Lower leg skin (tissue), 4 donors: ENCODE measurements at places on chromosomes 6 and 20. TPM values are rescaled to one million over a fixed set of nuclear protein-coding genes. Genes with fewer than 3 reads are reported as not detected.

- no peak for DNase-seq
These were observed 405.2 kb downstream of the RFPL4B start for GRCh38 chr6:112752305-112752704.

- no peak for DNase-seq
These were observed 222.8 kb upstream of the RUNX2 start for GRCh38 chr6:45105170-45105820.

Gene SLA2
- total RNA-seq, result 0.23 TPM

GRCh38 chr20:36183155-36183944, 28.8 kb downstream of the EPB41L1 start:
- DNase-seq, result no peak

Gene RFX6
- total RNA-seq, result not detected

Gene PARD6B
- 10.5 TPM for total RNA-seq

GRCh38 chr6:108492131-108492766, 68.5 kb upstream of the FOXO3 start:
- DNase-seq, result no peak

- DNase-seq, result peak; percentile 77
These were observed 508.0 kb upstream of the MMS22L start for GRCh38 chr6:97790926-97791590.

Gene DSE
- total RNA-seq, result 39.1 TPM

GRCh38 chr6:143457563-143458359, 7.2 kb downstream of the PEX3 start:
- DNase-seq, result no peak

GRCh38 chr20:1326031-1326930, 2.7 kb downstream of the SDCBP2 start:
- peak; percentile 45 for DNase-seq

DNA sequence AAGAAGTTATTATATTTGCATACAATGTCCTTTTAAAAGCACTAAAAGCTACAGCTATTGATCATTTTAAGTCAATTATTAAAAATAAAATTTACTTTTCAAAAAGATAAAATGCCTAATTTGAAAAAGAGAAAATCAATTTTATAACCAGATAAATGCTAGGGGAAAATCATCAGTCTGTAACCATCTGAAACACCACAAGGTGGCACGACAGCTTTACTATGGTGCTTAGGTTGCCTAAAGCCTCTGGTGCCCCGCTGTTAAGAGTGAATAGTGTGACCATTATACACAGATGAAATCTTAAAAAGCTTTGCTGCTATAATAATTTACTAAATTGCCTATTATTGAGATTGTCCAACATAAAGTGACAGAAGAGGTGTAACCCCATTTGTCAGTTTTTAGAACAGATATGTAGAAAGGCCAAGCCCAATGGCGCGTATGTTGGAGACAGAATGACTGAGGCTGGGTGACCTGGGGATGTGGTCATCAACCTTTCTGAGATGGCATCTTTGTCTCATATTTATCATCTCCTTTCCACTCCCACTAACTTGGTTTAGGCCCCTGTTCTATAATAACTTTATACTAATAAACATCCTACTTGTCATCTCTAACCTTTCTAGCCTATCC, 100.8 kb downstream of the MOXD1 start:
- DNase-seq, result no peak

Gene PRDM1
- total RNA-seq, result 32.8 TPM

Gene PSORS1C2
- 52.6 TPM for total RNA-seq

Gene C6orf15
- total RNA-seq, result 12.7 TPM

DNA sequence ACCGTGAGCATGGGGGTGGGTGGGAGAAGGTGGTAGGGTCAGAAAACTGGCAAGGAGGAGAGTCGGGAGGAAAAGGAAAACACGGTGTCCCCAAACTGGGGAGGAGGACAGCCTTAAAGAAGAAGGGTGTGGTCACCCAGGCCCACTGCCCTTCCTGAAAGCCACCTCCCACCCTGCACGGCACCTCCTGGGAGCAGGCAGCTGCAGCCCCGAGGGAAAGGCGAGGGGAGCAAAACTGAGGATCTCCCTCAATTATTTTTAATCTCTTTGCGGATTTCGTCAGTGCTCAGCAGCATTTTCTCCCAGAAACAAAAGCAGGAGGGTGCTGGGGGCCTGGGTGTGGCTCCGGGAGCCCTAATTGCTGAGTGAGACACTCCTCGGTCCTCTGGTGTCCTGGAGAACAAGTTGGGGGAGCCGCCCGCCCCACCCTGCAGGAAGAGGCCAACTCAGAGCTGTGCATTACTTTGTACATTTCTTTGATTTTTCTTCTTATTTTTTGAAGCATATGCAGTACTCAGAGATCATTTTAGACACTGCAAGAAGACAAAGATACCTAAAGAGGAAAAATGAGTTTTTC, 56.4 kb downstream of the RIOK1 start:
- DNase-seq, result no peak

Gene C4B
- total RNA-seq, result 4.5 TPM

Gene TSPO2
- total RNA-seq, result not detected

Gene FHL5
- total RNA-seq, result 10.7 TPM

DNA sequence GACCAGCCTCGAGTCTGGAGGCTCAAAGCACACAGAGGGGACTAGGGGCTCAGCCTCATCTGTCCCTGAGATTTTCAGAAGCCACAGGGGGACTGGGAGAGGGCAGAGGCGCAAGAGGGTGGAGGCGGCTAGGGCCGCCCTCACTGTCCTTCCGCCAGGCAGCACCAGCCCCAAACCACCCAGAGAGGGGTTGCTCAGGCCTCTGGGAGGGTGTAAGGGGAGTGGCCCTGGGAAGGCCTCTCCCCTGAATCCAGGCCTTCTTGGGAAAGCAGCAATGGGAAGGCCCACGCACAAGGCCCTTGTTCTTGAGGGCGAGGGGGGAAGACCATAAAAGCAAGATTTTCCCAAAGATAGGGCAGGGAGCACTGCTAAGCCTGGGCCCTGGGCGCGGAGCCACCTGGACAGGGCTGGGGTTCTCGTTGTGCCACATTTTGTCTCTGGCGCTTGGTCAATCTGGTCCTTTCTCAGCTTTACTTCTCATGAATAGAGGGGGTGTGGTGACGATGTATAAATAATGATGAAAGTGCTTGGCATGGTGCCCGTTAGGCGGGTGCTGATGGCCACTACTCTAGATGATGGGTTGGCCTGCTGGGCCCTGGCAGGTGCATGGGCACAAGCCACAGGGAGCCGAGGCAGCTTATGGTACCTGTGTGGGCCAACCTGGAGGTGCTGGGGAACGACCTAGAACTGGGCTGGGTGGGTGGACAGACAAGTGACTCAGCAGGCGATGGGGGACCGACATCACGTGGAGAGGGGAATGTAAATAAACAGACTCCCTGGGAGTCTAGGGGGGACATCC, 4.8 kb downstream of the SAMD10 start:
- DNase-seq, result peak; percentile 86

Gene MLIP
- 20.6 TPM for total RNA-seq

- DNase-seq, result no peak
These were observed 44.0 kb downstream of the B4GALT5 start for GRCh38 chr20:49669601-49670189.

Gene LY6G6C
- 218 TPM for total RNA-seq

DNA sequence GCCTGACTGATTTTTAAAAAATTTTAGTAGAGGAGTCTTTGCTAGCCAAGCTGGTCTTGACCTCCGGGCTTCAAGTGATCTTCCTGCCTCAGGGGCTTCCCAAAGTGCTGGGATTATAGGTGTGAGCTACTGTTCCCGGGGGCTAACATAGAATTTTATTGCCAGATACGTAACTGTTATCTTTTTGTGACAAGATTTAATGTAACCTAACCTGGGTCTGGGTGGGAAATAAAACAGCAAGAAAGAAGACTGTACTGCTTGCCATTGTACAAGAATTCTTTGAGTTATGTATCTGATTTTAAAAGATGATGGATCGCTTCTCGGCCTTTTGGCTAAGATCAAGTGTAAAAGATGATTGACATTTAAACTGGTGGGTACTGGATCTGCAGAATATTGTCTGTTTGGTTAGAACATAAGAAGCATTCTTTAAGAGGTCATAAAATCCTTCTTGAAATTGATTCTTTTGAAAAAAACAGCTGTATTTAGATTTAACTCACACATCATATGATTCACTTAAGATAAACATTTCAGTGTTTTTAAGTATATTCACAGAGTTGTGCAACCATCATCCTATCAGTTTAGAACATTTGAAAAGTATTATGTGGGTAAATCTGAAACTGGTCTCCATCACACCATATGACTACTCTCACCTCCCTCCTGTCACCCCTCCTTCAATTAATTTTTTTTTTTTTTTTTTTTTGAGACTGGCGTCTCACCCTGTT, 21.6 kb downstream of the TPX2 start:
- no peak for DNase-seq

DNA sequence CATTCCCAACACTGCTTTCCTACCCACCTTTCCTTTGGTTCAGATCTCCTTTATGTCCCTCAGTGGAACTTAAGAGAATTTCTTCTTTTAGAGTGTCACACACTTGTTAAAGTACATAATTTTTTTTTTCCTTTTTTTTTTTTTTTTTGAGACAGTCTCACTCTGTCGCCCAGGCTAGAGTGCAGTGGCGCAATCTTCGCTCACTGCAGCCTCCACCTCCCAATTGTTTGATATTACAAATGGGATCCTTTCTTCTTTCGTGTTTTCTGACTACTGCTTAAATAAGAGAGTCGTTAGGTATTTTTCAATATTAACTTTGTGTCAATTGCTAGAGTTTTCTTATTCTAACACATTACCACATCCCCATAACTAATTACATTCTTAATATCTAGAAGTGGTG, 29.1 kb downstream of the NUP153 start:
- no peak for DNase-seq

DNA sequence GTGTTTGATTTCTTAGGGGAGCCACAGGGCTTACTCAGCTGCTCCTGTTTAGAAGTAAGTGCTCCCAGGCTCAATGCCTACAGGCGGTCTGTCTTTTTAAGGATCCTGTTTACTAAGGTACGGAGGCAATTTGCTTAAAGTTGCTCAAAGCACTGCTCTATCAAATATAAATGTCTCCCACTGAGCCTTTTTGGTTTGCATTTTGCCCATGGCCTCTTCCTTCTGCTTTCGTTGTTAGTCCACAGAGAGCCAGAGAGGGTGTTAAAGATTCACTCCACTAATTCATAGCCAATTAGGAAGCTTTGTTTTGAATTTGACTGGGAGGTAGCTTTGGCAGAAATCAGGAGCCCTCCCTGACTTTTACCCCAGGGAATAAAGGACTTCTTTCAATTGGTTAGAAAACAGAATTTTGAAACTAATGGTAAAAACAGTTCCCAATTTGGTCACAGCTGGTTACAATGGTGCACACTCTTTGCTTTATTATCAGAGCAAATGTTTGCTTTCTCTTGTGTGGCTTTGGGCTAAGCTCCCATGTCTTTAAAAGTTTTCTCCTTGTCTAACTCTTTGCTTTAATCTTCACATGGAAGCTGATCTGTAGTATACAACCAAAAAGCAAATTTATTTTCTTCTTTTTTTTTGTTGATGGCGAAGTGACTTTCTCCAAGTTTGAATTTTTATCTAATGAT, 126.2 kb downstream of the IMPG1 start:
- no peak for DNase-seq

Gene SOBP
- total RNA-seq, result 1.4 TPM

DNA sequence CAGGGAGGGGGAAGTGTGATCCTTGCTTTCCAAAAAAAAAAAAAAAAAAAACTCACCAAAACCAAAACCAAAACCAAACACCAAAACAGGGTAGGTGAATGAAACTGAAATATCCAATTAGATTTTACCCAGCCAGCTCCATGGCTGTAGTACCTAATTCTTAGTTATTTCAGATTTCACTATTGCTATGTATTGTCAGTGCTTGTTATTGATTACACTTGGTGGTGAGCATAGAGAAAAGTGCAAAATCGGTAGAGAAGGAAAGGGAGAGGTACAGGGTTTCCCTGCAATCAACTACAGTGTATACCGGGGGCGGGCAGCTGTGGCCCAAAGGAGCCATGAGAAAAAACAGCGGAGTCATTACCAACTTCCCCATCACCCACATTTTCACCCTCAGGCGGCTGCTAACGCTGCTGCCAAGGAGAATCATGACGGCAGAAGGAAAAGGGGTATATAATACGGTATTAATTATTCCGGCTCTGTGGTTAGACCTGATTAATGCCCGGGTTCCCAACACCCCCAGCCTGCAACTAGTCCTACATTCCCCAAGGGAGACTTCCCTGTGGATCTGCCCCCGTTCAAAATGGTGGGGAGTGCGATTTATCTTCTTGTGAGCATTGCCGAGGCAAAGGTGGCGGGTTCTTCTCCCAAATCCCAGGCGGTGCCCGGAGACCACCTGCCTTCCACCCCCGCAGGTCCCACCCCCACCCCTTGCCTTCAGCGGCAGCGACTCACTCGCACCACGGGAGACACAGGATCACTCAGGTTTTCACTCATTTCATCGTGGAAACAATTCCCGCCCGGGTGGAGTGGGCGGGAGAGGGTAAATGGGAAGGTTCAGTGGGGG, at the start of gene C6orf62:
Gene C6orf62, minus strand, starts transcription at position 30 of the 847 bp plus-strand sequence. CDS start 486 bp downstream, outside the sequence.
- peak; percentile 86 for DNase-seq

DNA sequence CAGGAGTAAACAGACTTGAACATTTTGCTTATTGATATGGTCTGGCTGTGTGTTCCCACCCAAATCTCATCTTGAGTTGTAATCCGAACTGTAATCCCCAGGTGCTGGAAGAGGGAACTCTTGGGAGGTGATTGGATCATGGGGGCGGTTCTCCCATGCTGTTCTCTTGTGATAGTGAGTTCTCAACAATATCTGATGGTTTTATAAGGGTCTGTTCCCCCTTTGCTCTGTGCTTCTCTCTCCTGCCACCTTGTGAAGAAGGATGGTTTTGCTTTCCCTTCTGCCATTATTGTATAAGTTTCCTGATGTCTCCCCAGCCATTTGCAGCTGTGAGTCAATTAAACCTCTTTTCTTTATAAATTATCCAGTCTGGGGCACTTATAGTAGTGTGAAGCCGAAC, 40.0 kb downstream of the MYLIP start:
- DNase-seq, result no peak

Gene TRIM31
- not detected for total RNA-seq

Gene KCNG1
- total RNA-seq, result not detected

Gene MAFB
- 40.4 TPM for total RNA-seq

DNA sequence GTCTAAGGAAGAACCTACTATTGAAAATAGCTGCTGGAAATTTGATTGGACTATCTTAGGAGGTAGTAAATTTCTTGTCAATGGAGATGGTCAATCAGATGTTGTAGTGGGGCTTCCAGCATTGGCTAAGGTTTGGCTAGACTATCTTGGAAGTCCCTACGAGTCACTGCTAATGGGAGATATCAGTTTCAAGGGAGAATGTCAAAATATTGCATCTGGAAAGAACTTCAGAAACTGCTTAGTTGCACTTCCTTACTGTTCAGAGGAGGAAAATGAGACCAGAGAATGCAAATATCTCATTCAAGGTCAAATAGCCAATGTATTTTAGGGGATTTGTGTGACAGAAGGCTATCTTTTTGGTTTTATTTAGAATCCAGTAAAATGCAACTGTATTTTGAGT, 53.5 kb upstream of the CCN2 start:
- DNase-seq, result no peak
